ENCODE measurements at places on chromosomes 13 and 19.

DNA sequence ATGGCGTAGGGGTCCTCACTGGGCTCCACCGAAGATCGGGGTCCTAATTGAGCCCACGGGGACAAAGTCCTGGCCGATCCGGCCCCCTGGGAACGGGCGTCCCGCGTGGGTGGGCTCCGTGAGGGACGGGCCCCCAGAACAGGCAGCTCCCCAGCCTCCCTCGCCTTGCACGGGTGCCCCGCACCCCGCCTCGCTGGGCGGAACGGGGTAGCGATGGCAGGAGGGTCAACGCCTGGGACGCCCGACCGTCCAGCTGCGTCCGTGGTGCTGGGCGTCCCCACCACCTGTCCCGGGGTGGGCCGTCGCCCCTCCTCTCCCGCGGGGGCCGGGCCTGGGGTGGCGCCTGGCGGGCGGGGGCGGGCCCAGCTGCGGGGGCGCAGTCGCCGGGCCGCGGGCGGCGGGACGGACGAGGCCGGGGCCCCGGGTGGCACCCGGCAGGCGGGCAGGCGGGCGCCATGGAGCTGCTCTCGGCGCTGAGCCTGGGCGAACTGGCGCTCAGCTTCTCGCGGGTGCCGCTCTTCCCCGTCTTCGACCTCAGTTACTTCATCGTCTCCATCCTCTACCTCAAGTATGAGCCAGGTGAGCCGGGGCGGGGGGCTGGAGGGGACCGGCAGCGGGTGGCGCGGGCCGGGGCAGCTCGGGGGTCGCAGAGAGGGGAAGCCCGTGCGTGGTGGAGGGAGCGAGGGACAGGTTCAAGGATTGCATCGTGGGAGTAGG lies at the start of gene TMEM38A:
Gene TMEM38A (plus strand): TSS at position 377 of the 717 bp plus-strand sequence. CDS start 79 bp downstream, at position 456.
- DNase-seq = peak; percentile 52

DNA sequence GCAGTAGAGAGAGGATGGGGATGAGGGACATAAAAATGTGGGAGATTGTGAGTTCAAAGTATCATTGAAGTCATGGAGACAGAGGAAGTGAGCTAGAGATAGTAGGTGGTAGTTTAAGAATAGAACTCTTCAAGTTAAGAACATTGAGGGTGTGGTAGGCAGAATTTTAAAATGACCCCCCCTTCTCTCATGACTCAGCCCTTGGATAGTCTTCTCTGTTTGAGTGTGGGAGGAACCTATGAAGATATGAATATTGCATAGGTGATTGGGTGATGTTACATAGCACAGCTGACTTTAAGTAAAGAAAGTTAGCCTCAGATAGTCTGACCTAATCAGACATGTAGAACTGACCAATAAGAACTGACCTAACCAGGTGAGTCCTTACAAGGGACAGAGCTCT lies 418.6 kb downstream of the FOXO1 start:
- DNase-seq = no peak

DNA sequence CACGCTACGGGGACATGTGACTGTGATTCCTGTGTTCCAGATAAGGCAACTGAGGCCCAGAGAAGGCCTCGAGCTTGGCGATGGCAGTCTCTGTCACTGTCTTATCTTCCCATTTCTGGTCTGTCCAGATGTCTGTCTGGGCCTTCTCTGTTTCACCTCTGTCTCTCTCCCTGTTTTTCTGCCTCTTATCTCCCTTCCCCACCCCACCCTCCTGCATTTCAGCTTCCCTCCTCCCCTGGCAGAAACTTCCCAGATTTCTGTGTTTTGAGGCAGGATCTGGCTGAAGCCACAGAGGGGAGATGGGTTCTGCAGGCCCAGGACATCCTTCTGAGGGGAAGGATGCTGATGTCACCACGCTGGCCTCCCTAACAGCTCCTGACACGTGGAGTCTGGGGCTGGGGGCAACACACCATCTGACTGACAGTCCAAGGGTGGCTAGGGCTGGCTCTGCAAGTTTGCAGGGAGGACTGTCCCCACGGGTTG lies 14.4 kb downstream of the PAK4 start:
- no peak for DNase-seq

GRCh38 chr13:36059321-36059720 lies 71.9 kb downstream of the DCLK1 start:
- no peak for DNase-seq

- DNase-seq = peak; percentile 85
These were observed 37.3 kb downstream of the RNF6 start for GRCh38 chr13:26184791-26185250.

GRCh38 chr19:39924389-39924788 lies 10.0 kb downstream of the FCGBP start:
- no peak for DNase-seq

- DNase-seq = no peak
These were observed 49.9 kb downstream of the KCTD12 start for GRCh38 chr13:76836311-76836710.

DNA sequence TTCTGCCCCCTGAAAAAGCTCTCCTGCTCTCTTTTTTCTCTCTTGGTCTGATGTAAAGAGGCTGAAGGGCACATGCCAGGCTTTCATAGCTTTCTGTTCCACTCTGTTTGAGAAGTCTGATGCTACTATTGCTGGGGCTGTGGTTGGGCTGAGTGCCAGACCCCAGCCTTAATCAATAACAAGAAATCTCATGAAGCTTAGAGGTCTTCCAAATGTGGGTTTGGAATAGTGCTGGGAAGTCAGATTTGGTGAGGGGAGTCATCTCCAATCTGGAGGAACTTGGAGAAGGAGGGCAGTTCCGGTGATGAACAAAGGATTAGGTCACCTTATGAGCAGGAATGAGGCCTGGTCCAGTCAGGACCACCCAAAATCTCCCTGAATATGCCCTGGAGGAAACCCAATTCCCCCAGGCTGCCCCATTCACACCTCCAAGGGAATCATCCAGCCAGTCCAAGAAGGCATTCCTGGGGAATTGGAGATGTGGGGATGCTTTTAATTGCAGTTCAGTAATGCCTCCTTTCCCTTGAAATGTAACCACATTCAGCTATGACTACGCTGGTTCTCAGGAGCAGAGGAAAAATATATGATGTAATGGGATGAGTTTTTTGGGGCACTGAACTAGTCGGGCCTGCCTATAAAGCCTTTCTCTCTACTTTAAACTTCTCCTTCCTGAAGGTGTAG lies 102.0 kb downstream of the STARD13 start:
- no peak for DNase-seq

GRCh38 chr19:10471909-10472308 lies 31.2 kb downstream of the KEAP1 start:
- DNase-seq = no peak

DNA sequence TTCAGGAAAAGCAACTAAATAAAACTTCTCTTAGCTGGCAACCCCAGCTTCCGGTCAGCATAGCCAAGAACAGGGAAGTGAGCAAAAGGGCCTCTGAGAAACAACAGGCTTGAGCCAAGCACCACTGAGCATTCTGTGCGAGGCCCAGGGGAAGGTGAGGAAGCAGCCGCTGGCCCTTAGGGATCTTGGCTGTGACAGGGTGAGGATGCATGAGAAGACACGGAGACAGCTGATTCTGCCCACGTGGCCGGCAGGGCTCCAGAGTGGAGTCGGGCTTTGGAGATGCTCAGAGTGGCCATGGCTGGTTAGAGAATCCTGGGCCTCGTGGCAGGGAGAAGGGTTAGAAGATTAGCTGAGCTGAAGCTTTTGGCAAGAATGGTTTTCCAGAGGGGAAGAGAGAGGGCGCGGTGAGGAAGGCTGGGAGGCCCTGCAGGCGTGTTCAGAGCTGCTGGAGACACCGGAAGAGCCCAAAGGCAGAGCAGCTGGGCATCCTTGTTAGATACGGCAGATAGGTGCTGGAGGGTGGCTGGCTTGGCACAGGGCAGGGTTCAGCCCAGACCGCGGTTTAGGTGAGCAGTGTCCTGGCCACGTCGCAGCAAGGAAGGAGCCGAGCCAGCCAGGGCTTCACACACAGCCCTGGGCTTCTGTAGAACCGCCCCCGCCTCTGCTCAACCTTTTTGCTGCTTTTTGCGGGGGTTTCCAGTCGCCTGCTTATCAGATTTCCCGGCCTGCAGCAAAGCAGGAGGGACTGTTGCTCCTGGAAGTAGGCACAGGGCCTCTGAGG lies 17.3 kb downstream of the UPF1 start:
- DNase-seq = no peak

DNA sequence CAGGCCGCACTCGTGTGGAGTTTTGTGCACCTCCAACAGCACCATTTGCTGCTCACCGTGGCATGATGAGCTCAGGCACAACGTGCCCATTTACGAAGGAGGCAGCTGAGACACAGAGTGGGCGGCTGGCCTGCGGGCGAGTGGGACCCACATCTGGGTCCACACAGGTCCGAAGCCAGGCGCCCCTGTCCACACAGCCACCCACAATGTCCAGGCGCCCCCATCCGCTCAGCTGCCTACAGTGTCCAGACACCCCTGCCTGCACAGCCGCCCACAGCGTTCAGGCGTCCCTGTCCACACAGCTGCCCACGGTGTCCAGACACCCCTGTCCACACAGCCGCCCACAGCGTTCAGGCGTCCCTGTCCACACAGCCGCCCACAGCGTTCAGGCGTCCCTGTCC lies 42.5 kb upstream of the F7 start:
- DNase-seq = no peak

- no peak for DNase-seq
These were observed 19.9 kb upstream of the GDF15 start for GRCh38 chr19:18366021-18366435.

DNA sequence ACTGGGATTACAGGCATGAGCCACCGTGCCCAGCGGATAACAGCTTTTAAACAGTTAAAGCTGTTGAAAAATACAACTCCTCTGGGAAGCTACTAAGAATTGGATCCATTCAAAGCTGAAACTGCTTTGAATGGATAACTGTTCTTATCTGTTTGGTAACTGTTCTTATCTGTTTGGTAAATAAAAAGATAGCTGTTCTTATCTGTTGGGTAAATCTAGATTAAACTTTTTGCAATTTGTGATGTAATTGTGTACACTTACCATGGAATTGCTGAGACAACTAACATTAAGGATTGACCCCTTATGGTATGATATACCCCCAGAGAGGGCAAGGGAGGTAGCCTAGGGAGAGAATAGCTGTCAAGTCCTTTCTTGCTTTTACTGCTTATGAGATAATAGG lies 27.9 kb upstream of the SPART start:
- no peak for DNase-seq

- DNase-seq = no peak
These were observed 311.9 kb downstream of the MTUS2 start for GRCh38 chr13:29131881-29132668.

Data from WERI-Rb-1 (cell line).